ENCODE measurements at places on chromosomes 3 and 15.
A peak's percentile ranks its signal among the peaks of the same experiment; 100 is the strongest.

DNA sequence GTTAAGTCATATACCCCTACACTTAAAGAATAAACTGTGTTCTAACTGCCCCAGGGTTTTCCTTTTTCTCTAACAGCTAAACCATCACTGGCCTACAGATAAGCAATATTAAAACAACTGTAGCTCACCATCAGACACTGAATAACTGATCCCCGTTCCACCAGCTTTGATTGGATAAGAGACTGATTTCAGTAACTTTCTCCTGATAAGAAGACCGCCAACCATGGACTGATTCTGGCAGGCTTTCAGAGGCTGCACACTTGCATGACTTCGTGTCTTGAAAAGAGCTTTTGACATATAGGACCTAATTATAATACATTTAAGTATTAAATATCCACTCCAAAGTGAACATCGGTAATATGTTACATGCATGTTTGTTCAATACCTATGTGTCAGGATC, 15.3 kb upstream of the CEP97 start:
- no peak for DNase-seq

- no peak for DNase-seq
Measured at GRCh38 chr3:136974670-136975069, 16.9 kb downstream of the IL20RB start.

DNA sequence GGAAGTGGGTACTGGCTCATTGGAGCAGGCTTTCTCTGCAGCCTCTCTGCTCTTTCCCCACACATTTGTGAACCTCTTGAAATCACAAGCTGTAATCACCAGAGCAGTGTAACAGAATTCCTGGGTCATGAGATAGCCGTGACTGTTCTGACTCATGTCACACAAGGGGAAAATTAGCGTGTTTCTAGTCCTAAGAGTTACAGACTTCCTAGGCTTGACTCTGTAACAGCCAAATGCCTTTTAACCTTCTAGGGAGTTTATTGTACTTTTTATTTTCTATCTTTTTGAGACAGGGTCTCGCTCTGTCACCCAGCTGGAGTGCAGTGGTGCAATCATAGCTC, 54.7 kb upstream of the TRAK1 start:
- no peak for DNase-seq

DNA sequence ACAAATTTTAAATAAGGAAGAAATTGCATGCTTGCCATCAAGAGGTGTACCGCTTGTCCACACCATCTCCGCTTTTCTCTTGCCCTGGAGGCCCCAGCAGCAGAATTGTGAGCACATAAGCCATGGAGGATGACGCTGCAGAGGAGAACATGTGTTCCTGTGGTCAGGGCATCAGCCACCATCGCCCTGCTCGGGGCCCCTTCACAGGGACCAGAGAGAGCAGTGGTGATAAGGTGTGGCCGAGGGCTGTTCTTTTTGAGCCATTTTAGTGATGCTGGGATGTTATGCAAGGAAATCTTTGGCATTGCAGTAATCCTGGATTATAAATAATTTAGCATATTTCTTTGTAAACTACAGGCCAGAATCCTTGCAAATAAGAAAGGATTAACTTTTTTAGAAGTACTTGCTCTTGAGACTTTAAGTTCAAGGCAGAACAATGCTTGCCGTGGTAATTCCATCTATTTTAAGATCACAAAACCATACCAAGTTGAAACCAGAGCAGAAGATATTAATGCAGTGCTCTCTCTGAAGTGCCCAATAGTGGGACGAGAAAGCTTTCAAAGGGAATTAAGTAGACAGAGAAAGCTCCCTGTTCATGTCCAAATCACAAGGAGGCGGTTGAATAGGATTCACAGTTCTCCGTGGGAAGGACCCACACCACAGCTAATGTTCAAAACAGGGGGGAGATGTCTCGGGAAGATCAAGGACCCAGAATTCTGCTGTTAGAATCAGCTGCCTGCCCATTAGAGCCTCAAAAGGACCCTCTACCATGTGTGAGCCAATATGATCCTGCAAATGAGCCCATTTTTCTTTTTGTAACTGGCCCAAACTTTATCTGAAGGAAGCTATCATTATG, 338.5 kb downstream of the RORA start:
- DNase-seq: no peak

GRCh38 chr3:69784954-69785514, 45.8 kb downstream of the MITF start:
- no peak for DNase-seq

DNA sequence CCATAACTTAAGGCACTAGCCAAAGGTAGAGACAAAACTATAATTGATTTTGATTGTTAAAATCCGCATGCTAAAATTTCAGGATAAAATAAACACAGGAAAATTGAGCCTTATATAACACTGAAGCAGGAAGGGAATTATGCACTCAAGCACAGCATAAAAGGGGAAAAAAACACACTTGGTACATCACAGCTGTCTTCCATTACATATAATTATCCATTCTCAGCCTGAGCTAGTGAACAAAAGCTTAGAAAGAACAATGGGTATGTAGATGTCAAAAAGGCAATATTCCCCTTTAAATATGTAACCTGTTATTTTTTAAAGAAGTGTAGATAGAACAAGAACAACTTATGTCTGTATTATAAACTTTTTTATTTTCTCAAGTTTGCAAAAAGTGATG, 899.2 kb downstream of the ROBO1 start:
- DNase-seq: no peak

DNA sequence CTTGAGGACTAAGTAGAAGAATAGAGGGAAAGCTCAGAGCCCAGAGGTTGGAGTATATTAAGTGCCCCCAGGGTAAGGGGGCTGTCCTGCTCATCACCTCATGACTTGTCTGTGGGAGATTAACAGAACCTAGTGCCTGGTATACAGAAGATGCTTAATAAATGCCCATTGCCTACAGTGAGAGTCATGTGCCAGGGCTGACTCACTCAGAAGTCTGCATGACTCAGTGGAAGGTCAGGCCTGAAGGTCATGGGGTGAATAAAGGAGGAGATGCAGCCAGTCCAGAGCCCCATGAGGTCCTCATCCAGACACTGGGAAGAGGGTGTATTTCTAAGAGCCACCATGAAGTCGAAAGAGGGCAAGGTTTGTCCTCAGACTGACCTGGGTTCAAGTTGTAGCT, 62.5 kb upstream of the TLE3 start:
- no peak for DNase-seq

GRCh38 chr3:46406443-46406787, 451 bp downstream of the CCR5AS start:
- no peak for DNase-seq

DNA sequence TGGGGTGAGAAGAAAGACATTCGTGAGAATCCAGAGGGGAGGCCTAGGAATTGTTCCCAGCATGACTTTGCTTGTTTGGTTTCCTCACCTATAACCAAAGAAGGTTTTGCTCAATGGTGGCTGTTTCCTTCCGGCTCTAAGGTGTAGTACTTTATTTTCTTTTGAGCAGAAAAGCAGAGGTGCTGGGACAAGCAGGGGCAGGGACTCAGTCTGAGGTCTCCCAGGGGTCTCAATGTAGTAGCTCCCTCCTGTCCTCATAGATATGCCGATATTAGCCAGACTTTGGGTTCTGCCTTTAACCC, 41.6 kb downstream of the ZBTB38 start:
- DNase-seq: no peak

- no peak for DNase-seq
Measured at GRCh38 chr3:78754066-78754743, 1013.6 kb downstream of the ROBO1 start.

DNA sequence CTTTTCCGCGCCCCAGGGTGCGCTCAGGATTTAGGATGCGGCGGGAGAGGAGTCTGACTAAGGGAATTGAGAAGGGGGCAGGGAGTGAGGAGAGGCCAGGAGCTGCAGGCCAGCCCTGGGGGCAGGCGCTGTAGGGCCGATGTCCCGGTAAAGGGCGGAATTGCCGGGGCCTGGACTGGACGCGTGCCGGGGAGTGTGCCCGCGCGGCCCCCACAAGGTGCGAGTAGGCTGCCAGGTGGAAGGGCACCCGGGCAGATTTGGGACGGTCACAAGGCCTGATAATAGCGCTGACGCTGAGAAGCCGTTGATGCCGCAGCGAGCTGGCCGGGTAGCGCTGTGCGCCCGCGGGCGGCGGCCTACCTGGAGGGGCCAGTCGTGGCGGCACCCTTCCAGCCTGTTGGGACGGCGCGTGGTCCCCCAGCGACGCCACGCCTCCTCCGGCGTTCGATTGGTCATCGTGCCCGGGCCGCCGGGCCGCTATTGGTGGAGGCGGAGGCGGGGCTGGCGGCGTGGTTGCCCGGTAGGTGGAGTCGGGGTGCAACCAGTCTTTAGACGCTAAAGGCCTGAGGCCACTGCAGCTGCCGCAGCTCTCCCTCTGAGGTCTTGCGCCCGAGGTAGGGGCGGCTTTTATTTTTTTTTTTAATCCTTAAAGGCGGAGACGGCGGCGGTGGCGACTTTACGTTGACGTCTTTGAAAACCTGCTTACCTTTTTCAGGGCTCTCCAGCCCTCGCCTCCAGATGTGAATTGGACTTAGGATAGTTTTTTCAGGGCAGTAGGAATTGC, 903 bp downstream of the SLC25A38 start:
- DNase-seq: no peak

GRCh38 chr3:154105218-154105975, 15.8 kb upstream of the ARHGEF26 start:
- peak; percentile 60 for DNase-seq

GRCh38 chr3:192611411-192611810, 115.9 kb downstream of the FGF12 start:
- DNase-seq: no peak

- DNase-seq: no peak
Measured at GRCh38 chr15:75062706-75063105, 39.3 kb downstream of the PPCDC start.

DNA sequence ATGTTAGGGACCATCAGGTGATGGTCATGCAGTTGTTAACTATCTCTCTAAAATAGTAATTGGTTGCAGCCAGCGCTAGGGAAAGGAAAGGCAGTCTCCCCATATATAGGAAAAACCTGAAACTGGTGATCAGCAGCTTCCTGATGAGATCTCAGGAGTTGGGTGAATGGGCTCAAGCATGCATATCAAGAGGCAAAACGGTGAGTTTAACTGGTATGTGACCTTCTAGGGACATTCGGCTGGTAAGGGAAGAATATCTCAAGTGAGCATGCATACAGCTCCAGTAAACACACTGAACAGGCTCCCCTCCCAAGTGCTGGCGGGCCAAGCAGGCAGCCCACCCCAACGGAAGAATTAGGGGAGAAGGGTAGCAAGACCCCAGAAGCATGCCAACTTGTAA, 49.3 kb upstream of the ROBO2 start:
- no peak for DNase-seq

- DNase-seq: no peak
Measured at GRCh38 chr3:10945683-10946287, 46.8 kb upstream of the SLC6A1 start.

- no peak for DNase-seq
Measured at GRCh38 chr3:73661265-73661664, 36.5 kb upstream of the PDZRN3 start.

GRCh38 chr15:101499863-101500713, 10.6 kb upstream of the PCSK6 start:
- DNase-seq: peak; percentile 63

- no peak for DNase-seq
Measured at GRCh38 chr15:55859681-55860080, 116.7 kb upstream of the PRTG start.

- peak; percentile 10 for DNase-seq
Measured at GRCh38 chr3:50627407-50628051, 10.6 kb downstream of the MAPKAPK3 start.

DNA sequence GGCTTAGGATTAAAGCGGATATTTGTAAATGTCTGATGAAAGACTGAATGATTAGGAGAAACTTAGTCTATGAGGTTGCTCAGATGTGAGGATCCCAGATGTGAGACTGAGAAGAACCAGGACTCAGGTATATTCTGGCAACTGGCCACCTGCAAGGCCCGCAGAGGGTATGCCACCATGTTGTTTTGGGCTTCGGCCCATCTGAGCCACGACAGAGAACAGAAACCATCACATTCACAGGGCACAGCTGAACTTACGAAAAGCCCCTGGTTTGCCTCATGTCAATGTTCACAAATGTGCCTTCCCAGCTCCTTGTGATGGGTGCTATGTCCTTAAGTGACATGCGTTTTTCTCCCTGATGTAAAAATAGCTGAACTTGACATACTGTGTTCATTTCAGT, 412.5 kb upstream of the RORA start:
- no peak for DNase-seq

DNA sequence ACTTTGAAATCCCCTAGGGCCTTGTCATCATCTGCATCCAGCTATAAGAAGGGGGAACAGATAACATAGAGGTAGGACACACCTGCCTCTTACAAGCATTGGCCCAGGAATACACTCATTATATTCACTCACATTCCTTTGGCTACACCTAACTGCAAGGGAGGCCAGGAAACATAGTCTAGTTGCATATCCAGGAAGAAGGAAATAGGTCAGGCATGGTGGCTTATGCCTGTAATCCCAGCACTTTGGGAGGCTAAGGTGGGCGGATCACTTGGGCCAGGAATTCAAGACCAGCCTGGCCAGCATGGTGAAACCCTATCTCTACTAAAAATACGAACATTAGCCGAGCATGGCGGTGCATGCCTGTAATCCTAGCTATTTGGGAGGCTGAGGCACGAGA, 48.8 kb downstream of the GTPBP8 start:
- no peak for DNase-seq

DNA sequence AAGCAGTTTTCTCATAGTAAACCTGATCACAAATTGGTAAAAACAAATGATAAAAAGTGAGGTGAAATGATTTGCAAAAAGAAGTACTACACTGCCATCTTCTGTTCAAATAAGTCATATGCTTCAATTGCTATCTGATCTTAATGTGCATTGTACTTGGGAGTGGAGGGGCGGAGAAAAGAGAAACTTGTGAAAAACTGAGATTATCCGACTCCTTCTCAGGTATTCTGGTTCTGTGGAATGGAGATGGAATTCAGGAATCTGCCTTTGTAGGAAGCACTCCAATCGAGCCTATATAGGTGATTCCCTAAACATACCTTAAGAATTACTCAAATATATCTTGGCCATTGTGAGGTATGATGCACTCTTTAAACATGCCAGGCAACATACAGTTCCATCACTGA, 180.6 kb downstream of the CHL1 start:
- no peak for DNase-seq

DNA sequence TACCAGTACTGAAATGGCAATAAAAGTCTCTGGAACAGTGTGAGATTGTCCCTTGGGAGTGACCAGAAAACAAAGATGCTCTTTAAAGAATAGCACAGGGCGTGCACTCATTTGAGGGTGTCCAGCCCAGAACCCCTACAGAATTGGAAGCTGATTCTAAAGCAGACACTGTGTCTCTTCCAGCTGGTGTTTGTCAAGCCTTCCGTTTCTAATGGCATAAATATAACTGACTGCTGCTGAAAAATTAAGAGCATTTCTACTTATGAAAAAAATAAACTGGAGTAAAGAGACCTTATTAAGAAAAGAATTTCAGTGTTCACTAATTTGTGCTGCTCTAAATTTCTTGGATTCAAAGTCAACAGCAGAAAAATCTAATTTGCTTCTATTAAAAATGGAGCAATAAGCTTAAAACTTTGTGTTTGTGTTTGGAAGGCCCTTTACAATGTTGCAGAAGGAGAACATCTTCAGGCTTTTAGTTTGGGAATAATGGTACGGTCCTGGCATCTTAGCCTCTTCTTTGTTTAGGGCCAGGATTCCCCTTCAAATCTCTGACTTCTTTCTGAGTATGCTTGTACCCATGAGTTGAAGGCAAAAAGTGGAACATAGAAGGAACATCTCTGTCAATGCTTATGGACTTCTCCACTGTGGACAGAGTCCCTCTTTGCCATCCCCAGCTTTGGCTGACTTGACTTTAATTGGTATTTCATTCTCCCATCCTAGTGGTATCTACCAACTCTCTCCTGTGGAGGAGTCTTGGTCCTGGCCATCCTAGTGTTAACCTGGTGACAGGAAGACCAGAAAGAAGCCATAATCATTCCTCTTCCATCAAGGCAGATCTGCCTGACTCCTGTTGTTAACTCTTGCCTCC, 65.9 kb downstream of the THSD4 start:
- no peak for DNase-seq

All from DMS79 (cell line).